Mucosa of gallbladder (tissue), 1 donor: ENCODE measurements at places on chromosomes 6 and 20.

- no peak for DNase-seq
Observed at GRCh38 chr6:31142361-31142761, 3.5 kb upstream of the PSORS1C2 start.

- DNase-seq = no peak
Observed at GRCh38 chr6:47434372-47435253, 43.0 kb upstream of the CD2AP start.

DNA sequence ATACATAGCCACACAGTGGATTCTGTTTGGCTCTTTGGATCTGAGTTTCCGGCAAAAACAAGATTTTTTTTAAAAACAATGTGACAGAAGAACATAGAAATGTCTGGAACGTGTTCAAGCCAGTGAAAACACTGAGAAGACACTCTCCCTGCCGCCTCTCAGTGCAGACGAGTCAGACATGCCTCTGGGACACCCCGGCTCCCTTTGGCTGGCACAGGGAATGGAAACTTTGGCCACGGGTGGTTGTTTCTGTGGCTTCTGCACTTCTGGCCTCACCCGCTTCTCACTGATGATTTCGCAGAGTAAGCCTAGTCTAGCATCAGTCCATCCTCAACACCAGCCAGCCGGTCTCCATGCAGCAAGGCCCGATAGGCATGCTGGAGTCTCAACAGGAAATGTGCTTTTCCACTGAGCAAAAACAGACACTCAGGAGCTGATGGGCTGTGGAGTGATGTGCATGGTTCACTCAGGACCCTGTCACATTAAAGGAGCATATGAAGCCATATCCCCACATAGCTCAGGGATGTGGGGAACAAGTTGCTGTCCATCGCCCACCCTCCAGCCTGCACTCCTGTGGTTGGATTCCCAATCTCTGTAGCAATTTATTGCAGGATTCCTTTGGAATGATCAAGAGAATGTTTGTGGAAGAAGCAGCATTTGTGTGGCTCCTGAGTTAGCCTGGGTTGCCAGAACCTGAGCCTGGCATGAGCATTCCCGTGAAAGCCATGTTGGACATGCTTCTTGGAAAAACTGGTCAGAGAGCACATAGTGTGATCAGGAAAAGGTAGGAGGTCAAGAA, 262.0 kb upstream of the RIN2 start:
- no peak for DNase-seq

DNA sequence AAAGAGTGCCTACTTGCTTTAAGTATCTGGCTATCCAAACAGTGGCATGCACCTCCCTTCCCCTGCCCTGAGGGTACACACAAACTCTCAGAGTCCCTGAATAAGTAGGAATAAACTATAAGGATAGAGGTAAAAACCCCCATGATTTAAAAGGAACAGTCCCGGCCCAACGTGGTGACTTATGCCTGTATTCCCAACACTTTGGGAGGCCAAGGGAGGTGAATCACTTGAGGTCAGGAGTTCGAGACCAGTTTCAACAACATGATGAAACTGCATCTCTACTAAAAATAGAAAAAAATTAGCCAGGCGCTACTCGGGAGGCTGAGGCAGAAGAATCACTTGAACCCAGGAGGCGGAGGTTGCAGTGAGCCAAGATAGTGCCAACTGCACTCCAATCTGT, 22.2 kb downstream of the SAMHD1 start:
- no peak for DNase-seq

DNA sequence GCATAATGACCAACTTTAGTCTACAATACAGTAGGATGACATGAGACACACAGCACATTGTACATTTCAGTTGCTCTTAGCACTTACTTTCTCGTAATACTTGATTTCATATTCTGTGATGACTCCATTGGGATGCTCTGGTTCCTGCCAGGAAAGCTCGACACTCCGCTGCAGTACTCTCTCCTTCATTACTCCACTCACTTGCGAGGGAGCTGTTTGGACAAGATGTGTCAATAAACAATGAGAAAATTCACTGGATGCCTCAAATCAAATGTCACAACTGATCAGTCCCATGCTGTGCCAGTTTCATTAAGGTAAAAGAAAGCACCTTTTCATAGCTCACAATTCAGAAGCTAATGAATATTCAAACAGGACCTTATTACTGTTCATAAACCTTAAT, 147.1 kb downstream of the EPHA7 start:
- DNase-seq = no peak

GRCh38 chr6:76814496-76815458, 648.5 kb downstream of the HTR1B start:
- no peak for DNase-seq

- DNase-seq = no peak
Observed at GRCh38 chr20:63765902-63766301, 26.3 kb downstream of the SLC2A4RG start.

- no peak for DNase-seq
Observed at GRCh38 chr6:43274916-43275597, 23.0 kb upstream of the SLC22A7 start.

GRCh38 chr6:1840491-1841121, 230.9 kb downstream of the FOXC1 start:
- DNase-seq = no peak

GRCh38 chr6:39688494-39688893, 36.7 kb downstream of the KIF6 start:
- DNase-seq = no peak

GRCh38 chr6:169939554-169940164, 188.2 kb downstream of the ERMARD start:
- no peak for DNase-seq

DNA sequence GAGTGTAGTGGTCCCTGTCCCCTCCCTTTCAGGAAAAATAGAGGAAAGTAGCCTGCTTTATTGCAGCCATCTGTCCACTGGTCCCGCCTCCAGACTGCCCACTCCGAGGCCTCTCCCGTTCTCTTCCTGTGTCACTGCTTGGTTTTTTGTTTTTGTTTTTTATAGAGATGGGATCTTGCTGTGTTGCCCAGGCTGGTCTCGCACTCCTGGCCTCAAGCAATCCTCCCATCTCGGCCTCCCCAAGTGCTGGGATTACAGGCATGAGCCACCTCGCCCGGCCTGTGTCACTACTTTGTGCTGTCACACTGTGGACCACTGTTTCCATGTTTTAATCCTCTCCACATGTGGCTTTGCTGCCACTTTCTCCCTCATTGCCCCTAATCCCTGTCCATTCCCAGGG, 71.2 kb downstream of the ZBTB2 start:
- no peak for DNase-seq

DNA sequence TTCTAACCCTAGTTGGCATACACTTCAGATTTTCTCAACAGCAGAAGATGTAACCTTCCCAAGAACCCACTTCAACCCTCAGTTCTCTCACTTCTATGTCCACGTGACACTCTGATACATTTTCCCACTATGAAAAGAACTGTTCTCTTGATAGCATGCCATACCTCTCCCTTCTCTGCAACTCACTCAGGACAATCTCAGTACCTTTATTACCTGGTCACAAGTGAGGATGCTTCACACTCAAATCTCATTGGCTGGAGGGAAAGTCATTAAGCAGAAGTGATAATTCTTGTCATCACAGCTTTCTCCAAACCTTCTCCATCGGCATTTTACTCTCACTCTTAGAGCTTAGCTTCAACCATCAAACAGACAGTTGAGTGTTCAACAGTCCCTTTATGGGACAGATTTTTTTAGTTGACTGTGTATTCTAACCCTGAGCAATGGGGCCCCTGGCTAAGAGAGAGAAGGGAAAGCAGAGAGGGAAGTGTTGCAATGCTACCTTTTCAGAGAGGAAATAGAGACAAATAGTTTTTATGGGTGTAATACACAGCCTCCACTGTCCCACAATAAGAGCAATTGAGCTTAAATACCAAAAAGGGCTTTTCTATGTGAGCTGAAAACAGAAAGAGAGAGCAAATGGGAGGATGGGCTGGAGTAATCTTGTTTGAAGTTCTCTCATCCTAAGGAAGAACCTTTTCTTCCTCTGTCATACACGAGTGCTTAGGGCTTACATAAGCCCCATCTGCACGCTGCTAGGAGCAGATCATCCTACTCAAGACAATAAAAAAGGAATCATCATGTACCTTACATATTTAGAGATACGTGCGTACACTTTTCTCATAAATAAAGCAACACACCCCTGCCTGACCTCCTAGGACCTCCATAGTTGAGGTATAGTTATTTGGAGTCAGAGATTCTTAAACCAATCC, 16.0 kb downstream of the HLA-DPA1 start:
- no peak for DNase-seq

DNA sequence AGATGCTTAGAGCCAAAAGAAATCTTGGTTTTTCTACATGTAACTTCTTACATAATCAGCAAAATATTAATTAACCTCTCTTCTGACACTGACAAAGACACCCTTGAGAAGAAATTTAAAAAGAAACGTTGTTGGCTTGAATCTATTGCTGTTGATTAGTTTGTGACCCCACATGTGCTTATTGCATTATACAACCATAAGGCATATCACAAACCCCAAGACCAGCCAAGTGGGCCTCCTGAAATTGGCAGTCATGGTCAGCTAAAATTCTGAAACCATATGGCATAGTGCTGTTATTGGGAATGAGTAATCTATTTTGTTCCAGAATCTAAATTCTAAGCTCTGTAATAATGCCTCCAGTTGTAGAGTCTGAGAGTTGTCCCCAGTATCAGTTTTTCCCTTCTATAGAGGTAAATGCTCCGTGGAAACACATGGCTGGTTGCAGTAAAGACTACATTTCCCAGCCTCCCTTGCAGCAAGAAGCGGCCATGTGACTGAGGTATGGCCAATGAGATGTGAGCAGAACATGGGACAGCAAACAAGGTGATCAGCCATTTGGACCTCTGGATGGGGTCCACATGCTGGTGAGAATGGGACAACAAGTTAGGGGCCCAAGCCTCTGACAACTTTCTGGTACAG, 42.3 kb upstream of the PTPN1 start:
- DNase-seq = peak; percentile 27
